ENCODE measurements at places on chromosomes 7 and 10.

GRCh38 chr10:16909271-16909767 is 92.1 kb upstream of the RSU1 start:
- DNase-seq, result no peak

- no peak for DNase-seq
Observed at GRCh38 chr10:68106656-68107055, 2.6 kb upstream of the MYPN start.

DNA sequence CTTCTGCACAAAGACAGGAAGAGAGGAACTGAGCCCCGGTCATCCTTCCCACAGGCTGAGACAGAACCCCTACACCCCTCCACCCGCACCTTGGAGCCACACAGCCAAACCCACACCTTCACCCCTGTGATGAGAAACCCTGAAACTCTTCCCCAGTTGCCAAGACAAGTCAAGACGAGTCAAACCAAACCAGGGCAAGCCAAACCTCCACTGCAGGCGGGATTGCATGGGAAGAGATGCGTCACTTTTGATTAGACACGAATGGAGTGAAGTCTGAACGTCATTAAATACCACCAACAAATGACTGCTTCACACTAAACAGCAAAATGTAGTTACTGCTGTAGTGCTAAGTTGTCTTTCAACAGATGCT is 73.8 kb downstream of the PRPF18 start:
- DNase-seq, result no peak

DNA sequence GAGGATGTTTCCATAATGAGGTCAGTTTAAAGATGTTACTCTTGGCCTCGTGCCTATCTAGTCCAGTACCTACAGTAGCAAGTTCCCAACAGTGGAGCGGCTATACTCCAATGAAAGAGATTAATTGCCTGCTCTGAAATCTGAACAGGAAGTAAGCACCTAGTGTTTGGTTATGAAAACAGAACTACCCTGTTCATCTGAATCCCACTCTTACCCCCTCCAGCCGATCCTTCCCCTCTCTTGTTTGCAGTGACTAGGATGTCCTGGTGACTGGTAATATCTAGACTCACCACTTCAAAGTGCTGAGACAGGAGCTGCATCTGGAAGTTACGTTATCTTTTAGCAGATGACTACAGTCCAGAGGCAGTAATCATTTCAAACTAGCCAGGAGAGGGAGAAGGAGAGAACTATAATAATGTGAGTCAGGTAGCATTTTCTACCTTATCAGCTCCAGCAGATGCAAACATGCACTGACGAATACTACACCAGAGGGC is 666.7 kb upstream of the NRP1 start:
- DNase-seq, result no peak

GRCh38 chr10:74831518-74832120 is 5.2 kb downstream of the KAT6B start:
- no peak for DNase-seq

DNA sequence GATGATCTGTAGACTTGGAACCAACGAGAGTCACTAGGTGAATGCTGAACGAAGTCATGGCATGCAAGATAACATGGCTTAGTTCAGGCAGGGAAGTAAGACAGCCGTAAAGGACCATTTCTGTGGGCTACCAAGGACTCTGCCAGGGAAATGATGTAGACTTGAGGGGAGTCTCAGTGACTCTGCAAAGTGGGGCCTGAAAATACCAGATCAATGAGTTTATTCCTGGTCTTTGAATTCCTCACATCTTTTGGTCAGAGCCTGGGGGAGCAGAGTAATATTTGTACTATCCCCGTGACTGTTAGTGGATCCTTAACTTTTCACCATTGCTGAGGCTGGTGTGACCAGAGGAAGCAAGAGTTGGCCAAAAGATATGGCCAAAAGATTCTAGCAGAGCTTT is 60.7 kb upstream of the INHBA start:
- no peak for DNase-seq

DNA sequence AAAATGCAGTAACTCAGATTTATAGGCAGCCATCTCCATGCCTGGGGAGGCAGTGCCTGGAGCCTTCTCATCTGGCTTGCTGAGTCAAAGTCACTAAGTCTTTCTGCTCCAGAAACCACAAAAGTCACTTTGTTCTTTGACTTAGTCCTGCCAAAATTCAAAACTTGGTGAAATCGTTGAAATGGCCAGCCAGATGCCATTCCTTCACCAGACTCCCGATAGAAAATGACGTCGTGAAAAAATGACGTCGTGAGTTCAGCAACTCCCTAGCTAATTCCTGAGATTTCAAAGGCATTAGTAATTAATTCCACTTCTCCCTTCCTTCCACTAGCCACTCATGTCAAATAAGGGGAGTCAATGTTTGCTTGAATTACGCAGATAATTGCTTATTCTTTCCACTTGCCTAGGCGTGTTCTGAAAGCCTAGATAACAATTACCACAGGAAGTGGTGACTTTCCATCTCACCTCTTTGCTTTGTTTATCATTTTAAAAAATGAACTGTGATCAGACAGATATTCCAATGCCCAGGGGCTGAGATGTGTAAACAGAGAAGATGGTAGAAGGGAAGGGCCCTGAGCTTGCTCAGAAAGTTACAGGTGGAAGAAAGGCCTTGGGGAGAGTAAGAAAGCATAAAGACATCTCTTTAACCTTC is 48.5 kb upstream of the OSBPL3 start:
- DNase-seq, result peak; percentile 78

GRCh38 chr7:159109653-159110035 is 35.0 kb downstream of the VIPR2 start:
- DNase-seq, result no peak

DNA sequence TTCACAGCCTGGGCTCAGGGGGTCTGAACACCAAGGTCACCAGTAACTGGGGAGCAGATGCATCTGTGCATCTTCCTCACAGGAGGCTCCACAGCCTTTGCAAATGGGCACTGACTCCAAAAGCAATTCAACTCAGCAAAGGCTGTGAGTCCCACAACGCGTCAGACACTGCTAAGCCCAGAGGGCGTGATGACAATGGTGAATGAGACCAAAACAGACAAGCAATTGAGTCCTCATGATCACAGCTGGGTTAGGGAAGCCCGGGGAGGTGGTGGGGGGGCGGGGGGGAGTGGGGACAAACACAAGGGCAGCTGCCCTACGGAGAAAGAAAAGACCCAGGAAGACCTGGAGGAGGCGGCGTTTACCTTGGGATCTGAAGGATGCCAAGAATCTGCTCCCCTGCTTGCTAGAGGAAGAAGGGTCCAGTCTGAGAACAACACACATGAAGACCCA is 61.6 kb upstream of the RNF32 start:
- no peak for DNase-seq

- no peak for DNase-seq
Observed at GRCh38 chr7:604884-605531, 85.4 kb upstream of the PDGFA start.

DNA sequence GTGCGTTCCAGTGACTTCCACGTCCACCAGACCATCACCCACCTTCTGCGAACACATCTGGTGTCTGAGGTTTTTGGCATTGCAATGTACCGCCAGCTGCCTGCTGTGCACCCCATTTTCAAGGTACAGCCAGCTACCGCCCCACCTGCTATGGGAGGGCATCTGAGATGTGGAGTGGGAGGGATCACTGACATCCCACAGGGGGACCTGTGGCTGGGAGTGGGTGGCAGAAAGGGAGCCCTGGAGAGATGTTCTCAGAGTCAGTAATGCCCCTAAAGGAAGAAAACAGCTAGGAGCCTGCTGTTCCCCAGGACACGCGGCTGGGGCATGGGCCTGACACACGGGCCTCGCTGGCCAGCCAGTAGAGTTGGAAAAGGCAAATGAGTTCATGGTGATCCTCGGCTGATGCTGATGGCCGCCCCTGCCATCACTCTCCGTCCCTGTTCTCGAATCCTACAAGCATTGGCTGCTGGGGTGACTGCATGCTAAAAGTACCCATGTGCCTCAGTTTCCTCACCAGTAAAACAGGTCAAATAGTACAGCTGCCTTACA is 66.6 kb downstream of the ALOX5 start:
- DNase-seq, result no peak

DNA sequence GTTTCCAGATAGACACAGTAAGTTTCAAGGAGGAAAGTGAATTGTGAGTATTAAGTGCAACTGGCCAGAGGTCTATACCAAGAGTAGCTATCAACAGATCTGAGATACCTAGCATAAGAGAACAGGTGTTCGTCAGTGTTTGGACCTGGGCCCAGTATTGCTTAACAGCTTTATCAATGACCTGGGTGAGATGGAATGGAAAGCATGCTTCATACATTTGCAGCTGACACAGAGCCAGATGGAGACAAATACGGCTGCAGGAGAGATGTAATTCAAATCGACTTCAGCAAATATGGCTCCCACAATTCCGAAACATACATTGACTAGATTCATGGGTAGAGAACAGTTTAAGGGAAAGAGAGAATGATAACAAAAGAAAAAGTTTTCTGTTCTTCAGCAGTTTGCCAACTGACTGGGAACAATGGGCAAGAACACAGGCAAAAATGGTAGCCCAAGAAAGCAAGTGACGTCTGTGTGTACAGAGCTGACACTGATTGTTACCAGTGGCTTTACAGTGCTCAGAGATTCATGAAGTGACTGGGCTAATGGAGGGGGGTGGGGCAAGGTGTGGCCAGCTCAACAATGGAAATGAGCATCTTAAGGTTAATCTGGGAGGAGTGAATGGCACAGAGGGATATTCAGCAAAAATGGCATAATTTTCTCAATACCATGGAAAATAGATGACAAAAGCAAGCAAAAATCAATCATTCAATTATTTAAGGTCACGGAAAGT is 28.0 kb upstream of the COBL start:
- DNase-seq, result no peak

Measured in NCI-H1436 treated with DMSO at 0.1 percent for 48 hours (cell line).